EH (cell line): ENCODE measurements at places on chromosomes 16 and 17.
A peak's percentile ranks its signal among the peaks of the same experiment; 100 is the strongest.

- DNase-seq, result no peak
Observed at GRCh38 chr17:17320911-17321220, 17.7 kb downstream of the NT5M start.

- no peak for DNase-seq
Observed at GRCh38 chr16:10610499-10611184, 30.2 kb upstream of the EMP2 start.

DNA sequence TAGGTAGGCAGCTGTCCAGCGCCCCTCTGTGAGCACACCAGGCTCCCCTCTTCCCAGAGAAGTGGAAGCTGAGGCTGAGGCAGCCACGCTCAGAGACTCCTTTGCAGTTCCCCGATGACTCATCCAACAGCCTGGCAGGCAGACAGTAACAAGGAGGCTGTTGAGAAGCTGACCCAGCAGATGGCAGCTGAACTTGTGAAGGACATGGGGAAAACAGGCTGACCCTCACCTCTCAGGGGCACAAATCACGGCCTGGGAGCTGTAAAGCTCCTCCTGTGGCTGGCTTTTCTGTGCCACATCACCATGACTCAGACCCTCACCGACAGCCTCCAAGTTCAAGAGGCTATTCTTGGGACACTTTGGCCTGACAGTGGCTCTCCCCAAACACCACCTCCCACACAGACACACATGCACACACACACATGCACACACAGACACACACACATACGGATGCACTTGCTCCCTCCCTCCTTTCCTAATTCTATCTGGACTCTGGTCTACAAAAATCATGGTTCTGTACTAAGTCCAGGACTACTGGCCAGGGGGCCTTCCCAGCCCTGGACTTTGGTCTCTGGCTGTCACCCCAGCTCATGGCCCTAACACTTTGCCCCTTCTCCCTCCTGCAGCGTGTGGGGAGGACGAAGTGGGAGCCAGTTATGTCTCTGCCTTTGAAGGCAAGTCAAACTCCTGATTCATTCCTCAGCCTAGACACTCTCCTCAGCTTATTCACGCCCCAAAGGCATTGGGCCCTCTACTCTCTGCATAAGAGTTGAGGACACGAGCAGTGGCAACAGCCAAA, 23.2 kb downstream of the MAP3K14 start:
- peak; percentile 95 for DNase-seq

DNA sequence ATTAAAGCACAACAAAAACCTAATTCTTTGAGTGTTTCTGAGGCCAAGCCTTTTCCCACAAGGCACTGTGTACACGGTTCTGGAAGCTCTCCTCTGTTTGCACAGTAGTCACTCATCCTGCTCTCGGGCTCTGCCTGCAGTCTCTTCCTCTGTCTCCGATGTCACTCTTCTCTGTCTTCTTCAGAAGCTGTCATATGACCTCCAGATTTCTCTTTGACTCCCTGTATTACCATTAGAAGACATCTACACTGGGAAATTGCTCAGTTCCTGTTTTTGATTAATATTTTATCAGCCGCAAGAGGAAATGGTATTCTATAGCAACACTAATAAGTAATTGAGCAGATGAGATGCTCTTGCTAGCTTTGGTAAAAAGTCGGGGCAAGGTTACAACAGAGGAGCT, 422.9 kb downstream of the WWOX start:
- no peak for DNase-seq

GRCh38 chr16:20515688-20516090, 60.5 kb downstream of the ACSM2B start:
- no peak for DNase-seq

GRCh38 chr17:81549031-81549557, 3.1 kb downstream of the FAAP100 start:
- DNase-seq, result no peak

GRCh38 chr16:16933861-16934260, 536.9 kb downstream of the XYLT1 start:
- no peak for DNase-seq

DNA sequence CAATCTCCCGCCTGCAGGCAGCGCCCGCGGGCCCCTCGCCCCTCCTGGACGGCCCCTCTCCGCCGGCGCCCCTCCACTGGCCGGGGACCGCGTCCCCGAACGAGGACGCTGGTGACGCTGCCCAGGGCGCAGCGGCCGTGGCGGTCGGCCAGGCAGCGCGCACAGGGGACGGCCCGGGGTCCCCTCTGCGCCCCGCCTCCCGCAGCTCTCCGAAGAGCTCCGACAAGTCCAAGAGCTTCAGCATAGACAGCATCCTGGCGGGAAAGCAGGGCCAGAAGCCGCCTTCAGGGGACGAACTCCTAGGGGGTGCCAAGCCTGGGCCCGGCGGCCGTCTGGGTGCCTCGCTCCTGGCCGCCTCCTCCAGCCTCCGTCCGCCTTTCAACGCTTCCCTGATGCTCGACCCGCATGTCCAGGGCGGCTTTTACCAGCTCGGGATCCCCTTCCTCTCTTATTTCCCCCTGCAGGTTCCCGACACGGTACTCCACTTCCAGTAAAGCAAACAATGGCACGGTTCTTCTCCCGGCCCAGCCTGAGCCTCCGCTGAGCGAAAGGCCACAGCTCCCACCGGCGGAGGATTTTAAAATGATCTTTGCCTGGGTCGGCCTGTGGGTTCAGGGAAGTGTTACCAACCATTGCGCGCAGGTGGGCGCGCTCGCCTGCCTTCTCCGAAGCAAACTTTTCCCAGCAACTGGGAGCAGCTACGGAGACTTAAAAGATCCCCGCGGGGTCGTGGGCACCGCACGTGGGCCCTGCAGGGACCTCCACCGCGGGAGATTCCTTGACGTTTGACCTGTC, 1.1 kb downstream of the FOXL1 start:
- peak; percentile 48 for DNase-seq

DNA sequence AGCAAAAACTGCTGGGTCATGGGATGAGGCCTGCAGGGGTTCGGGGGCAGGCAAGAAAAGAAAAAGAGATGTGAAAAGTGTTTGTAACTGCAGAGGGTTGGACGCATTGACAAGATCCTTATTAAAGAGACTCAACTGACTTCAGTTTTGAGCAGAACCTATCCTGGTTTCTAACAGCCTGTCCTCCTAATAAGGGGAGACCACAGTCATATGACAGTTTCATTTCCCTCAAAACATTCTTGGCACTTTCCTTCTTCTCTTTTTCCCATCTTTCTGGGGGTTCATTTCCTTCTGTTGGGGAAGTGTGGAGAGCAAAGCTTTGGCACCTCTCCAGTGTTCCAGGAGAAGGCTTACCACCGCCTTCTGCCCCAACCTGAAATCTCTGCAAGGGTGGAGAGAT, 118.5 kb downstream of the MAF start:
- DNase-seq, result no peak

DNA sequence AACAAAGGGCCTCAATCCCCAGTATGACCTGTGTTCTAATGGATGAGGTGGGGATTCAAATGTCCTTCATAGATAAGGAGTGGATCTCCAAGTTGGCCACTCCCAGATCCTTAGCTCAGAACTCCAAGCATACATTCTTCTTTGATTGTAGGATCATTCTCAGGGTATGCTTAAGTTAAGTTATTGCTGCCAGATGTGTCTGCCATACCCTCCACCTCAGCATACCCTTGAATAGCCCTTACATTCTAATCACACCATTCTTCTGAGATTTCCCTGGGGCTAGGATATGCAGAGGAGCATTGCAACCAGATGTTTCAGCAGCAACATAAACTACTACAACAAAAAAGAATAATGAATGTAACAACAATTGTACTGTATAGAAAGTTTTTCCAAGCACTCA, 1.6 kb upstream of the KRTAP2-4 start:
- DNase-seq, result peak; percentile 80

GRCh38 chr17:15468126-15468525, 705 bp upstream of the CDRT4 start:
- no peak for DNase-seq

DNA sequence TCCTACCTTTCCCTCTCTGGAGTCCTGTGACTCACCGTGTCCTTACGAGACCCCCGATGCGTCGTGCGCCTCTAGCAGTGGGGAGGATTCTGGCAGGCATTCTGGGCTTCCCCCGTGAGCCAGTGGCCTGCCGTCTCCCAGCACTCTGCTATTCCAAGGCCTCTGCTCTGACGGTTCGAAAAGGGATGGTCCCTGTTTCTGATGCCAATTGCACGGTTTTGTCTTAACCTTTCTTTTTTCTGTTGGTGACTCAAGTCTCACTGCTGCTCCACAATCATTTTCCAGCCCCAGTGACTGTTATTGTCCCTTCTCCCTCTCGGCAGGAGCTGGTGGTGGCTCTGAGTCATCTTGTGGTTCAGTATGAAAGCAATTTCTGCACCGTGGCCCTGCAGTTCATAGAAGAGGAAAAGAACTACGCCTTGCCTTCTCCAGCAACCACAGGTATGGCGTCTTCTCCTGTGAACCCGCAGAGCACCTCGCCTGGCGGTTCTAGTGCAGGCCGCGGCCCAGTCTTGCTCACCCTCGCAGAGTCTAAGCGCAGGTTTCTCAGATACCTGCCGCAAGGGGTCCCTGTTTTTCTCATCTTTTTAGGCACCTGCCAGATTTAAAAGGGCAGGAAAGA, 100.1 kb upstream of the CHMP6 start:
- DNase-seq, result peak; percentile 98

- DNase-seq, result no peak
Observed at GRCh38 chr17:1915889-1916288, 86.1 kb downstream of the RPA1 start.

- no peak for DNase-seq
Observed at GRCh38 chr16:57781349-57781740, 20.9 kb downstream of the KIFC3 start.

DNA sequence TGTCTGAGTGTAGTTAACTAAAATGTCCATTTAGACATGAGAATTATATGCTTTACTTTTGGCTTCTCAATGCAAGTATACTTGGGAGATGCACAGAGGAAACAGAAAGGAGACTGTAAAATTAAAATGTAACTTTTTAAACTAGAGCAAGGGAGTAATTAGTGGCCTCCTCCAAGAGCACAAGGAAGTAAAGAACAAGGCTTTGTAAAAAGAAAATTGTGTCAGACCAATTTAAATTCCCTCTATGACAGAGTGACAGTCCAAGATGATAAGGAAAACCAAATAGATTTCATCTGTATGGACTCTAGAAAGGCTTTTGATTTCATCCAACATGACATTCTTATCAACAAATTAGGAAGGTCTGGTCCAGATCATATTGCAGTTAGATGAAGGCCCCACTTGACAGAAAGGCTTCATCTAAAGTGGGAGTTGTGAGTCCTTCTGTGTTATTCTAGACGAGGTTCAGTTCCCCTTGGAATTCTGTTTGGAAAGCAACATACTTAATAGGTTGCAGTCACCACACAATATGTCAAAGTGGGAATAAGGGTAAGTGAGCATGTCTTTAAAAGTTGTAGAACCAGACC, 6.5 kb upstream of the CAPNS2 start:
- DNase-seq, result no peak

DNA sequence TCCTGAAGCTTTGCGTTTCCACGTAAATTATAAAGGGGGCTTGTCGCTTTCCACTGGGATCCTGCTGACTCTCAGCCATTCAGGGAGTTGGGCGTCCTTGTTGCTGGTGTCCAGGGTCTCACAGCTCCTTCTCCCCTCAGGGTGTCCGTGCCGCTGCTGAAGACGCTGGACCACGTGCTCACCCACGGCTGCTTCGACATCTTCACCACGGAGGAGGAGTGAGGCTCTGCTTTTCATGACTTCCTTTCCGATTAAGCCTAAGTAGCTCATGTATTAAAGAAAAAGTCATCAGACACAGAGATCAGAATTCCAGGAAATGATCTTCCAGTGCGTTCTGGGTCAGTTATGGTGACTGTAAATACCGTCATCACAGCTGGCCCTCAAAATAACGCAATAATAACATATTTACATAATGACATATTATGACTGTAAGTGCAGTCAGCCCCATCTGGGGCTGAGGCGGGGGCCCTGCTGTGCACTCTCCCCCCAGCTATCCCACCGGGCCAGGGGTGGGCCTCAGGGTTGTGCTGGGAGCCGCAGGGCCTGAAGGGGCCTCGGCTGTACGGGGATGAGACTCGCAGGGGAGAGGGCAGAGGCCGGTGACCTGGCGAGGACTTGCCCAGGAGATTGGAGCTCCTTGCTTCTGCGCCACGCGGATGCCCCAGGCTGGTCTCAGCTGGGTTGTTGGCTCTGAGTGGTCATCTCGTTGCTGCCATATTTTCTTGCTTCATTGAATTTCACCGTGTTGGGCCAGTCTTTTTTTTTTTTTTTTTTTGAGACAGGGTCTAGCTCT, 92.9 kb upstream of the ZNF750 start:
- DNase-seq, result peak; percentile 54

DNA sequence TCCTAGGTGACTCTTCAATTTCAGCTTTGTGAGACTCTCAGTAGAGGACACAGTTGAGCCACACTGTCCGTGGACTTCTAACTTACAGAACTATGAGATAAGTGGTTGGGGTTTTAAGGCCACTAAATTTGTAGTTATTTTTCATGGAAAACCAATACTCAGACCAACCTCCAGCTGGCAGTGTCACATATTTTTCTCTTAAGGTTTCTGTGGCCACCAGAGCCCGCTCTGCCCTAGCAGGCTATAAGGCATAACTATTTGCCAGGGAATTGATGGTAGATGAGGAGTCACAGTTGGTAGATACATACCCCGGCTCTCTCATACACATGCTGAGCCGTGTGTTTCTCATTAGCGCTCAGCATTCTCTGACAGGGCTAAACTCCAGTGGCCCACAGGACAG, 336.8 kb upstream of the MON1B start:
- no peak for DNase-seq

DNA sequence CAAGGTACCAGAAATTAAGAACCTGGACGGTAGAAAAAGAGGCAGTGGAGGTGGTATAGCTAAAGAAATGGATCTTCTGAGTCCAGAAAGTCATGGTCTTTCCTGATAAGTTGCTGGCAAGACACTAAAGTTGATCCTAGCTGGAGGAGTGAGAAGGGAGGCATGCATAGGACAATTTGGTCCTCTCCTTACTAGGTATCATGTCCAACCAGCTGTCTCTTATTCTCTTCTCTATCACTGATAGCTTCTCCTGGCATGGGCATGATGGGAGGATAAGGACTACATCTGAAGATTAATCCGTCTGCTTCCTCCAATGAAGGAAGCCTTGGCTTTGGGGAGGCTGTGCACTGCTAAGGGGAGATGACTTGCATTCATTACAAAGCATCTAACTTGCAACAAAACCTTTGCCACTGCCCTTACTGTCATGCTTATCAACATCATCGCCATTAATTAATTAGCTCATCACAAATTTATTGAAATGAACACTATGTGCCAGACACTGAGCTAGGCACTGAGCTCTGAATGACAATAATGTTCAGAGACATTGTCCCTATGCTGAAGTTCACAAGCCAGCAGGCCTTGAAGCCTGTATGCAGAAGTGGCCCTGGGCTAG, 3.1 kb upstream of the FAM117A start:
- DNase-seq, result no peak

DNA sequence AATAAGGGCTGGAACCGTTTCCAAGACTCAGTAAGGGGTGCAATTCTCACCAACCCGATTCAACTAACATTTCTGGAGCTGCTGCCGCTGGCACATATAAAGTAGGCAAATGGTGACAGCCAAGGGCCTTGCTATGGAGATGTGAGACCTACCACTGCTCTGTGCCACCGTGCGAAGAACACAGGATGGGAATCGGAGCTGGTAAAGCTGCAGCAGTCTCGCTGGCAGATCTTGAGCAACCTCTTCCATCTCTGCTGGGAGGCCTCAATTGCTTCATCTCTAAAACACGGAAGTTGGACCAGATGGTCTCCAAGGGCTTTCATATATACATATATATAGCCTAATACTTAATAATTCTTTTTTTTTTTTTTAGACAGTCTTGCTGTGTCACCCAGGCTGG, 128.9 kb upstream of the RCVRN start:
- DNase-seq, result no peak
